ENCODE measurements at places on chromosomes 7 and 10.

DNA sequence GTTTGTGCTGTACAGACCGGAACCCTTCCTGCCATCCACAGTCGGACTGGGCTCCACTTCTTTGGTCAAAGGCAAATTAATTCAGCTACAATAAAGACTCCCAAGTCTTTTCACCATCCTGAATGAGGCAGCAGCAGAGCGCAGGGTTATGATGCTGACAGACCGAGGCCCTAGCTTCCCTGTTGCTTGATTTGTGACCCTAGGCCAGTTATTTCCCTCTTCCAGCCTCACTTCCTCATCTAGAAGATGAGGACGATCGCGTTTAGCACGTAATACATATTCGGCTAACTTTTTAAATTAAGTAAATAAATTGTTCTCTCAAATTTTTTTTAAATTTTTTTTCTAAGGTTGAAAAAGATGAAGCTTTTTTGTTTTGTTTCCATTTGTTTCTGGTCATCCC lies 18.1 kb downstream of the ADRB1 start:
- DNase-seq: no peak

- DNase-seq: no peak
Measured at GRCh38 chr10:132527339-132528063, 10.1 kb upstream of the INPP5A start.

DNA sequence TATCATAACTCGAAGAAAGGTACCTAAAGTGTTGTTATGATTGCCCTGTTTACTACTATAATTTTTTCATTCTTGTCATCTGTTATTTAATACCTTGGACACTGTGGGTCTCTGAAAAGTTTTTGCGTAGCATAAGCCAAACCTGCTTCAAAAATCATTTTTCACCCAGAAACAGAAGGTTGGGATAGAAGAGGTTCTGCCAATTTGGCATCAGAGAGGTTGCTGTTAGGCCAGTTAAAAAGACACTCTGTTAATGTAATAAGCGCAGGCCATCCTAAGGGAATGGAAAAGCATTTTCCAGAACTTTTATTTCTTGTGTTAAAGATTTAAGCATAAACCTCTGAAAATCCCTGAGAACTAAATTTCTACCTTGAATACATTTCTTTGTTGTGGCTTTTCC lies 212.2 kb downstream of the BMPER start:
- no peak for DNase-seq

DNA sequence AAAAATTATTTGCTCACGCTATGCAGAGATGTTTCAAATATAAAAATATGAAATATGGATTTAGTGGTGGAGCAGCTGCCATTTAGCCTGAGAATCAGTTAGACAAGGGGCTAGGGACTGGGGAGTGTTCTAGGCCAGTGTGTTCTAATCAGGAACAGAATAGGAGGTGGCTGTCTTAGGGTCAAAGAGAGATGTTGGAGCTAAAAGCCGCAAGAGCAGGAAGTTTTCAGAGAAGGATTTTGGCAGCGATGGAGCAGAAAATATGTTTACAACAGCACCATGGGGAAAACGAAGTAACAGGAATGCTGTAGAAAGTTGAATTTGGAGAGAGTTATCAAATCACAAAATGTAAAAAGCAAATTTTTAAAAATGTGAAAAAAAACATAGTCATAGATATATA lies 314.0 kb upstream of the SEMA3A start:
- DNase-seq: no peak

GRCh38 chr7:143303733-143304132 lies 12.2 kb upstream of the CLCN1 start:
- no peak for DNase-seq
